ENCODE measurements at places on chromosomes 3 and 15. TPM values are rescaled to one million over a fixed set of nuclear protein-coding genes. Genes with fewer than 3 reads are reported as not detected.

LRRC2 gene
- 4.2 TPM for total RNA-seq

CYP1A1 gene
- total RNA-seq, result 0.92 TPM

GRCh38 chr15:51223771-51224229 lies 114.6 kb downstream of the CYP19A1 start:
- H3K4me3 ChIP-seq, result no peak overlapping the region
- no peaks in the 10 kb centered on the region for H3K36me3 ChIP-seq
- H3K27ac ChIP-seq, result no peak overlapping the region
- H3K27me3 ChIP-seq, result no peaks in the 10 kb centered on the region
- H3K4me1 ChIP-seq, result peaks cover 5% of the 10 kb centered on the region

DNA sequence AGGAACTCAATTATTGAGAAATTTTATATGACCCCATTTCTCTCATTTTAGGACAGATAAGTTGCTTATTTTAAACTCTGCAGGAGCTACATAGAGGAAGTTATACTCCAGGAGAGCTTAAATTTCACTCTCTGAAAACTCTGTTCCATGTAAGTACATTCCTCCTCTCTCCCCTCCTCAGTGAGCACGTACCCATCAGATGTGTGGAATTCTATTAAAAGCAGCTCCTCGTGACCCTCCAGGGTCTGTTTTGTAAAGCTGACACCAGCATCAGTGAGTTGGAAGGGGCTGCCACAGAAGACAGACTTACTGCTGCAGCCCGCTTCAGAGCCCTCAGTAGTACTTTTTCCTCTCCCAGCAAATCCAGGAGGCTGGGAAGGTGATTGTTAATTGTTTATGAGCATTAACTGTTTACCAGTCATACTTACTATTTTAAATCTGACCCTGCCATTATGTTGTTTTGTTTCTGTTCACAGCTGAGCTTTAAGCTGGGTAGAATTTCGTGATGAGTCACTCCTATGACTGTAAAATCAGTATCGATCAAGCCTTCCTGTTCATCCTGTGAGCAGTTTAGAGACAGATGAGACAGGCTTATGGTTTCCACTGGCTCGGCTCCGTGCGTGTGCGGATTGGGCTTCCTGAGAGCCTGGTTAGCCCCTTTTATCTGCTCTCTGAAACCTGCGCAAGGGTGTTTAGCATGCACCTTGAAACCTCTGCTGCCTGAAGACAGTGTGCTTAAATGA lies 20.4 kb downstream of the IGF1R start:
- no peak for DNase-seq
- no peaks in the 10 kb centered on the region for H3K27me3 ChIP-seq
- H3K27ac ChIP-seq, result no peak overlapping the region
- peaks cover 29% of the 10 kb centered on the region for H3K4me1 ChIP-seq
- H3K4me3 ChIP-seq, result no peak overlapping the region

- no peaks in the 10 kb centered on the region for H3K4me1 ChIP-seq
- H3K27me3 ChIP-seq, result no peaks in the 10 kb centered on the region
- peaks cover 46% of the 10 kb centered on the region for H3K36me3 ChIP-seq
- no peak for DNase-seq
Observed at GRCh38 chr3:121793078-121793477, 41.8 kb downstream of the IQCB1 start.

- no peaks in the 10 kb centered on the region for H3K36me3 ChIP-seq
- no peak for DNase-seq
- H3K4me3 ChIP-seq, result no peak overlapping the region
- peaks cover 27% of the 10 kb centered on the region for H3K4me1 ChIP-seq
- no peaks in the 10 kb centered on the region for H3K27me3 ChIP-seq
Observed at GRCh38 chr3:187748050-187748481, 2.8 kb upstream of the BCL6 start.

DNA sequence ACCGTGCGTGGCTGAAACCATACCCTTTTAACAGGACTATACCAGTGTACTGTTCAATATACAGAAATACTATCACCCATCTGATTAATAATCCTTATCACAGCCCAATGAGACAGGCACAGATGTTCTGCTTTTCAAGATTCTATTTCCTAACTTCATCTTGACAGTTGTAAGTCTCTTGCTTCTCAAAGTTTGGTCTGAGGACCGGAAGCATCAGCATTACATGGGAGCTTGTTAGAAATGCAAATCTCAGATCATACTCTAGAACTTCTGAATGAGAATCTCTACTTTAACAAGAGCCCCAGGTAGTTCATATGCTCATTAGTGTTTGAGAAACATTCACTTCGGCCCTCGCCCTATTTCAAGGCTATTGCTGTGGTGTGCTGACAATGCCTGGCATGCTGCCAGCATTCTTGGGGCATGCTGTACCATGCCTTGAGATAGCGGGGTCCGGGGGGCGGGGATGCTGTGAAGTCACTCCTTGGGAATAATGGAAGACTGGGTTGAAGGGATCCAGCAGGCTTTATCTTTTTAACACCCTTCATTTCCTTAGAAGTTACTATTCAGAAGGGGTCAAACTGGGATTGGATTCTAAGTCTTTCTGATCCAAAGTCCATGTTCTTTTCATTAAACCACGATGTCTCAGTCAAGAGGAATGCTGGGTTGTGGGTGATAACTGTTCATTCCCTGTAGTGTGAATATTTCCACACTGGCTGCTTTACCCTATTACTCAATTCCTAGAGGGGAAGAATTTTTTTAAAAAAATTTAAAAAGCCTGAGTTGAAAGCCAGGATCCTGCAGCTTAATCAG lies 194.7 kb downstream of the LPP start:
- H3K36me3 ChIP-seq, result no peaks in the 10 kb centered on the region
- peak; percentile 40 for DNase-seq
- no peak overlapping the region for H3K27ac ChIP-seq

GRCh38 chr15:50315814-50316630 lies 39.0 kb downstream of the GABPB1 start:
- no peaks in the 10 kb centered on the region for H3K36me3 ChIP-seq
- no peak for DNase-seq
- no peak overlapping the region for H3K4me3 ChIP-seq

GRCh38 chr3:182364723-182365650 lies 428.3 kb upstream of the ATP11B start:
- no peak overlapping the region for H3K27ac ChIP-seq
- H3K4me1 ChIP-seq, result no peaks in the 10 kb centered on the region
- no peak overlapping the region for H3K4me3 ChIP-seq
- no peak for DNase-seq
- H3K36me3 ChIP-seq, result no peaks in the 10 kb centered on the region
- H3K27me3 ChIP-seq, result no peaks in the 10 kb centered on the region

DNA sequence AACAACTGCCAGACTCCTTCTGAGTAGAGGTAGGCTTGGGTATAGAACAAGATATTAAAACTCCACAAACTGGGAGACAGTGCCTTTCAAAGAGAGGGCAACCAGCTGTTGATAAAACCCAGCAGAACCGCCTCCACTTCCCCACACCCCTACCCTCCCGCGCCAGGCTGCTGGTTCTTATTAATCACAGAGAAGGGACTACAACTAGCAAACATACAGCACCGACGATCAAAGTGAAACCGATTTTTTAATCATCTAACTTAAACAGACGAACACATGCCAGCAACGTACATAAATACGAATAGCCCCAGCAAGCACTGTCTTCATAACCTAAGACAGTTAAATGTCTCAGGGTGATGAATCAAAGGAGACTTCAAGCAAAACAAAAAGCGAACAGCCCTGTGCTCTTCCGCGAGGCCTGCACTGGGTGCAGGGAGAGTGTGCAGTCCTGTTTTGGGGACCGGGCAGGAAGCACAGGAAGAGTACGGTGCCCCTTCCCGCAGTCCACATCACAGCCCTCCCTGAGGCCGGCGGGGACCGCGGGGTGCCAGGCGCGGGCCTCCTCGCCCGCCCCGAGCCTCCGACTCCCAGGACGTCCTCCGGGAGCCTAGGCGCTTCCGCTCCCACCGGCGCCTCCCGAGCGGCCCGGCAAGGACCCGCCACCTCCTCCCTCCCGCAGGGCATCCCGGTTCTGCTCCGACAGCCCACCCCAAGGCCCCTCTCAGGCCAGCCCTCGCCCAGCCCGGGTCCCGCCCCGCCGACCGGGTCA lies 75.1 kb upstream of the VGLL4 start:
- H3K4me1 ChIP-seq, result peaks cover 28% of the 10 kb centered on the region
- H3K4me3 ChIP-seq, result peak overlapping the region; percentile 97

- H3K4me1 ChIP-seq, result peaks cover 17% of the 10 kb centered on the region
- no peak overlapping the region for H3K27ac ChIP-seq
- DNase-seq, result no peak
- H3K27me3 ChIP-seq, result no peaks in the 10 kb centered on the region
- H3K36me3 ChIP-seq, result no peaks in the 10 kb centered on the region
- H3K4me3 ChIP-seq, result no peak overlapping the region
Observed at GRCh38 chr15:58551084-58551763, 119.4 kb downstream of the LIPC start.

DNA sequence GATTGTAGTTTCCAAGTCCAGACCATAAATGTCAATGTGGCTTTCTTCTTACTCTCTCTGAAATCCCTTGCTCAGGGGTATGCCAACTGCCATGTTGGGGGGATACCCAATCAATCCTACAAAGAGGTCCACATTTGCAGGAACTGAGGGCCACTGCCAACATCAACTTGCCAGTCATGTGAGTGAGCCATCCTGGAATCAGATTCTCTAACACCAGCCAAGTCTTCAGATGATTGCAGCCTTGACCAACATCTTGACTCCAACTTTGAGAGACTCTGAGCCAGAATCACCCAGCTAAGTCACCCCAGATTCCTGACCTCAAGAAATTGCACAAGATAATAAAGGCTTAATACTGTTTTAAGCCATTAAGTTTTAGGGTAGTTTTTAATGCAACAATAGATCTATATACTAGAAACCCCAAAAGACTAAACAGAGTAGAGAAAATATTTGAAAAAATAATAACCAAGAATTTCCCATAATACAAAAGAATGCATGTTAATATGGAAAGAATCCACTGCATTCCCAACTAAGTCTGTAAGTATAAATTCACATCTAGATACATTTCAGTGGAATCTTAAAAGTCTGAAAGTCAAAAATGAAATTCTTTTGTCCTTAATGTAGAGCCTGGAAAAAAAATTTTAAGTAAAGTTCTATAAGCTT lies 22.4 kb downstream of the ISG20 start:
- no peaks in the 10 kb centered on the region for H3K4me1 ChIP-seq
- H3K36me3 ChIP-seq, result no peaks in the 10 kb centered on the region
- H3K4me3 ChIP-seq, result no peak overlapping the region
- H3K27me3 ChIP-seq, result no peaks in the 10 kb centered on the region

- H3K27ac ChIP-seq, result no peak overlapping the region
- peak; percentile 25 for DNase-seq
- no peaks in the 10 kb centered on the region for H3K36me3 ChIP-seq
- H3K27me3 ChIP-seq, result no peaks in the 10 kb centered on the region
Observed at GRCh38 chr3:127428344-127428997, 140.6 kb upstream of the PRR20G start.

DNA sequence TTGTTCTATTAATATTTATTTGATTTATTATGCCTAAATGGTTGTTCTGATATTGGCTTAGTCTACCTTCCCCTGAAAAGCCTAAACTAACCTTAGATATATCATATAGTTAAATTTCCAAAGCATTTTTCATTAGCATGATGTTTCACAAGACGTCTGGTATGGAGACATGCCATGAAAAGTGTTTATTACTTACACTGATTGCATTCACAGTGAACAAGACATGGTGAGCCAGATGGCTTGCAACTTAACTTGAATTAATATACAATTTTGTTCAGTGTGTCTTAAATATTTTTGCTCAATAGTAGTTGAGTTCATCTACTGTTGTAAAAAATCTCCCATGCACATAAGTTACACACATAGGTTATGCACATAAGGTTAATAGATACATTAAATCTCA lies 758.4 kb downstream of the NSUN3 start:
- no peak overlapping the region for H3K27ac ChIP-seq
- no peak for DNase-seq
- H3K4me1 ChIP-seq, result no peaks in the 10 kb centered on the region
- no peaks in the 10 kb centered on the region for H3K36me3 ChIP-seq
- H3K27me3 ChIP-seq, result no peaks in the 10 kb centered on the region

- no peak overlapping the region for H3K4me3 ChIP-seq
- no peak overlapping the region for H3K27ac ChIP-seq
- H3K4me1 ChIP-seq, result no peaks in the 10 kb centered on the region
- H3K27me3 ChIP-seq, result no peaks in the 10 kb centered on the region
- no peaks in the 10 kb centered on the region for H3K36me3 ChIP-seq
Observed at GRCh38 chr15:27692438-27692837, 406.7 kb downstream of the OCA2 start.

GRCh38 chr15:40906991-40907802 lies 12.9 kb downstream of the VPS18 start:
- no peaks in the 10 kb centered on the region for H3K27me3 ChIP-seq
- DNase-seq, result peak; percentile 90
- peak overlapping the region; percentile 95 for H3K27ac ChIP-seq
- H3K36me3 ChIP-seq, result peaks cover 17% of the 10 kb centered on the region

DNA sequence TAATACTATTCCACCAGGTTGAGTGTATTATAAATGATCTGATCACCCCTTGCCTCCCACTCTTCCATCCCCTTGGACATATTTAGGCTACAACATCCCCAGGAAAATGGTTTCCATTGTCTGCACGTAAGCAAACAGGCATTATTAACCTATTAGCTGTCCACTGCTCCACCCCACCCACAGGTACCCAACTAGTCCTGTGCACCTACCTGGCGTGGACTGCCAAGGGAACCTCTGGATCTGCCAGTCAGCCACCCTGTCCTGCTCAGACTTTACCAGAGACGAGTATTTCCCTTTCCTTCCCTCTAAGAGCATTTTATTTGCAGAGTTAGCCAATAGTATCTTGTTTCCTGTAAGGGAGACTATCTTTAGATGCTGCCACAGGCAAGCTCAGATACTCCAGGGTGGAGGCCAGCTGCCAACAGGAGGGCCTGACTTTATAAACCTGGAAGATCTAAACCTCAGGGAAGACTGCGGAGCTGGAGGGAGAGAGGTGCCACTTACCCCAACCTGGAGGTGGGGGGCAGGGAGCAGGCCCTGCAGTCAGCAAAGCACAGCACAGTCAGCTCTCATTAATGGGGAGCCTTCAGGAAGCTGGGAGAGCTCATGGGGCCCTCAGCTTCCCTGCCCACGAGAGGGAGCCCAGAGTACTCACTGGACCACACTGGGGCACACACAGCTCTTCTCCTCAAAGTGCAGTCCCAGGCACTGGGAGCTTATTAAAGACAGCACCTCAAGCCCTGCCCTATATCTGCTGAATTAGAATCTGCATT lies at the start of gene CX3CR1:
TSS of gene CX3CR1 (minus strand) at position 292 of the 773 bp plus-strand sequence. CDS start 13,527 bp downstream, outside the sequence.
- no peaks in the 10 kb centered on the region for H3K27me3 ChIP-seq
- no peak for DNase-seq
- H3K4me1 ChIP-seq, result peaks cover 2% of the 10 kb centered on the region
- H3K36me3 ChIP-seq, result no peaks in the 10 kb centered on the region

DNA sequence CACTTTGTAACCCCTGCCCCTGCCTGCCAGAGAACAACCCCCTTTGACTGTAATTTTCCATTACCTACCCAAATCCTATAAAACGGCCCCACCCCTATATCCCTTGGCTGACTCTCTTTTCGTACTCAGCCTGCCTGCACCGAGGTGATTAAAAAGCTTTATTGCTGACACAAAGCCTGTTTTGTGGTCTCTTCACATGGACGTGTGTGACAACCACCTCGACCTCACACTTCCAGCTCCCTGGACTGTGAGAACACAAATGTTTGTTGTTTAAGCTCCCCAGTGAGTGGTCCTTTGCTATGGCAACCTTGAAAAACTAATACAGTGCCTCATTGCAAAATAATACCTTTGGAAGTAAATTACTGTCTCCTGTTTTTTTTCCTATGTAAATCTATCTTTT lies 299.2 kb upstream of the POU1F1 start:
- H3K27ac ChIP-seq, result no peak overlapping the region
- no peaks in the 10 kb centered on the region for H3K4me1 ChIP-seq
- H3K36me3 ChIP-seq, result no peaks in the 10 kb centered on the region
- no peak for DNase-seq
- no peak overlapping the region for H3K4me3 ChIP-seq

All from upper lobe of left lung (tissue), 6 donors.